ENCODE measurements at places on chromosomes 5 and 9. TPM values are rescaled to one million over a fixed set of nuclear protein-coding genes. Genes with fewer than 3 reads are reported as not detected.
A peak's percentile ranks its signal among the peaks of the same experiment; 100 is the strongest.

- DNase-seq: peak; percentile 72
- no peak overlapping the region for H3K27ac ChIP-seq
- no peak overlapping the region for H3K4me3 ChIP-seq
Measured at GRCh38 chr5:37837414-37838032, 2.3 kb downstream of the GDNF start.

DNA sequence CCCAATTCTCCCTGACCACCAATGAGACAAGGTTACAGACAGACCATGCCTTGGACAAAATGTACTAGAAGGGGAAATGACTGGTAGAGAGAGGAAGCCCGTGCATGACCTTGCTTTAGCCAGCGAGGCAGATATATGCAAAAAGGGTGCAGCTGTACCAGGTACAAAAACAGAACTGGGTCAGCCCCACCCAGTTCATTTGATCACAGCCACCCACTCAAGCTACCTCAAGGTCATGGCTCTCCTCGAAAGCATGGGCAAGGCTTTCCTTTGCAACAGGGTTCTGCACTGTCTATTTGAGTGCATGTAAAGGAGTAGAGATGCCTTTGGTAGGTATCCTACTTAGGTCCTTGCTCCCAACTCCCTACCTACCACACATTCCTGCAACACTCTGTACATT is 33.3 kb downstream of the TLE1 start:
- no peak overlapping the region for H3K27ac ChIP-seq
- no peaks in the 10 kb centered on the region for H3K4me1 ChIP-seq
- no peak overlapping the region for H3K4me3 ChIP-seq
- H3K36me3 ChIP-seq: no peaks in the 10 kb centered on the region

- DNase-seq: no peak
- H3K27me3 ChIP-seq: peaks cover 2% of the 10 kb centered on the region
- H3K27ac ChIP-seq: peak overlapping the region; percentile 87
- peaks cover 16% of the 10 kb centered on the region for H3K36me3 ChIP-seq
- H3K4me3 ChIP-seq: peak overlapping the region; percentile 83
Measured at GRCh38 chr9:37902796-37903646, 906 bp downstream of the SLC25A51 start.

DNA sequence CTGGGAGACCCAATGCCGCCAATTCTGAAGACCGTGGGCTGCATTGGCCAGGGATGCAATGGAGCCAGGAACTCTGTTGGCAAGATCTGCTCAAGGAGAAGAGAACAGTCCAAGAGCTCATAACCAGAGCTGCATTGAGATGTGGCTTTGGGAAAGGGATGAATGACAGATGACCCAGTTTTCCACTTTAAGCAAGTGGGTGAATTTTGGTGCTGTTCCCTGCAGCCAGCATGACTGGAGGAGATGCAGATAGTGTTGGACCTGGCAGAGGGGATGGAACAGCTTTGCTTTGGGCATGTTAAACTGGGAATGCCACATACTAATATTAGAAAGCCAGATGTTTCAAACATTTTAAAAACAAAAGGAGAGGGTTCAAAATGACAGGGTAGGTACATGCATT is 143.1 kb downstream of the FSTL4 start:
- no peaks in the 10 kb centered on the region for H3K36me3 ChIP-seq
- H3K4me1 ChIP-seq: no peaks in the 10 kb centered on the region
- H3K4me3 ChIP-seq: no peak overlapping the region
- H3K27me3 ChIP-seq: no peaks in the 10 kb centered on the region

- no peak overlapping the region for H3K27ac ChIP-seq
- no peak for DNase-seq
- H3K27me3 ChIP-seq: no peaks in the 10 kb centered on the region
- H3K4me3 ChIP-seq: no peak overlapping the region
Measured at GRCh38 chr9:125541840-125542243, 165.2 kb downstream of the MAPKAP1 start.

GRCh38 chr5:106940301-106940846 is 730.4 kb downstream of the EFNA5 start:
- H3K4me1 ChIP-seq: no peaks in the 10 kb centered on the region
- no peak overlapping the region for H3K4me3 ChIP-seq
- no peak overlapping the region for H3K27ac ChIP-seq
- no peaks in the 10 kb centered on the region for H3K27me3 ChIP-seq
- no peak for DNase-seq

DNA sequence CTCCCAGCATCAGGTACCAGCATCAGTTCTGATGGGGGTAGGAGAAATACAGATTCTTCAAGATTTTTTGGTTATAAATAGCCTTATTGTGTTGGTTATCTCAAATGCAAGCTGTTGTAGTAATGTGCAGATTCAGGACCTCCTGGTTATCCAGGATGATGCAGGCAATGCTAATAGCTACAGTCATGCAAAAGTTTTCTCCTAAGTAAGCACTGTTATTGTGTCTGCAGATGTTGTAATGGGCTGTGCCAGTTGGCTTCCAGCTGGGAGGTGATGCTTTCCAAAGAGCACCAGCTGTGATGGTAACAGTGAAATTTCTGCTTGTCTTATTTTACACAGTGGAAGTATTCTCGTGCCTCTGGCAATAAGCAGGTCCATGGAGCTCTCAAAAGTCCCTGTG is 719.2 kb upstream of the CTNND2 start:
- H3K4me1 ChIP-seq: no peaks in the 10 kb centered on the region
- no peaks in the 10 kb centered on the region for H3K27me3 ChIP-seq
- DNase-seq: no peak
- H3K27ac ChIP-seq: no peak overlapping the region
- H3K36me3 ChIP-seq: no peaks in the 10 kb centered on the region

DNA sequence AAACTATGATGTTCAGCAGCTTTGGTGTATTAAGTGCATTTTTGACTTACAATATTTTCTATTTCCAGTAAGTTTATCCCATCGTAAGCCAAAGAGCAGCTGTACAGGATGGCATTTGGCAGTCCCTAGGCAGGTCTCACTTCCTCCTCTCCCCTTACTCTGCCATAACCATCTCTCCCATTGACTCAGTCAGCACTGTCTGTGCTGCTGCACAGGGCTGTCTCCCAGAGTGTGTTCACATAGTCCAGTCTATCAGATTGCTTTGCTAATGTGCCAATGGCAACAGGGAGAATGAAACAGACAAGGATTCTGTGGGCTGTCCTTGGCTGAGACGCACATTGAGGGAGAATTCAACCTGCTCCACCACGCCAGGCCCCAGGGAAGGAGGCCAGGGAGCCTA is 47.0 kb upstream of the CAST start:
- H3K4me3 ChIP-seq: no peak overlapping the region
- no peak overlapping the region for H3K27ac ChIP-seq
- H3K27me3 ChIP-seq: peaks cover 5% of the 10 kb centered on the region
- DNase-seq: no peak
- no peaks in the 10 kb centered on the region for H3K36me3 ChIP-seq

GRCh38 chr5:162711244-162711643 is 643.7 kb downstream of the GABRG2 start:
- H3K4me3 ChIP-seq: no peak overlapping the region
- no peaks in the 10 kb centered on the region for H3K27me3 ChIP-seq
- no peaks in the 10 kb centered on the region for H3K36me3 ChIP-seq
- DNase-seq: no peak
- H3K27ac ChIP-seq: no peak overlapping the region

DNA sequence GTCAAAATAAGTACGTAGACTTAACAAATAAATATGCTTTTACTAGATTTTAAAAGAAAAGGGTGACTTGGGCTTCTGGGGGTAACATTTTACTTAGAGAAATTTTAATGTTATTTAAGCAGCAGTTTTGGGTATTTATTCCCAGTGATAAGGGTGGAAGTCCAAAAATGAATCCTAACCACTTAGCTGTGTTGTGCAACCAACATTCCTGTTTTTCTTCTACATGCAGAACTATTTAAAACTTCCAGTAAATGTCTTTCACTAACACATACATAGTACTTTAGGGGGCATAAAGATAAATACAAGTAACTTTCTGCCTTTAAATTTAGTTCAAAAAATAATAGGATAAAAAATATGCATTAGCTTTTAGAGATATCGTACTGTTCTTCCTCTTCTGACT is 436.7 kb downstream of the CTNND2 start:
- H3K4me3 ChIP-seq: no peak overlapping the region
- no peak for DNase-seq
- H3K27me3 ChIP-seq: no peaks in the 10 kb centered on the region
- no peak overlapping the region for H3K27ac ChIP-seq
- no peaks in the 10 kb centered on the region for H3K36me3 ChIP-seq

The PPIP5K2 gene
- polyA plus RNA-seq: 24.3 TPM

GRCh38 chr5:14356305-14356704 is 213.2 kb downstream of the TRIO start:
- no peak for DNase-seq
- H3K4me3 ChIP-seq: no peak overlapping the region
- no peaks in the 10 kb centered on the region for H3K36me3 ChIP-seq
- no peaks in the 10 kb centered on the region for H3K27me3 ChIP-seq
- no peak overlapping the region for H3K27ac ChIP-seq

The EPB41L4B gene
- not detected for polyA plus RNA-seq

The PCDHA10 gene
- not detected for polyA plus RNA-seq

- no peaks in the 10 kb centered on the region for H3K4me1 ChIP-seq
- no peak overlapping the region for H3K27ac ChIP-seq
- no peaks in the 10 kb centered on the region for H3K36me3 ChIP-seq
- no peaks in the 10 kb centered on the region for H3K27me3 ChIP-seq
Measured at GRCh38 chr9:121921444-121921843, 171.7 kb downstream of the TTLL11 start.

The FAM153A gene
- polyA plus RNA-seq: not detected

The FBXO38 gene
- polyA plus RNA-seq: 20.4 TPM

DNA sequence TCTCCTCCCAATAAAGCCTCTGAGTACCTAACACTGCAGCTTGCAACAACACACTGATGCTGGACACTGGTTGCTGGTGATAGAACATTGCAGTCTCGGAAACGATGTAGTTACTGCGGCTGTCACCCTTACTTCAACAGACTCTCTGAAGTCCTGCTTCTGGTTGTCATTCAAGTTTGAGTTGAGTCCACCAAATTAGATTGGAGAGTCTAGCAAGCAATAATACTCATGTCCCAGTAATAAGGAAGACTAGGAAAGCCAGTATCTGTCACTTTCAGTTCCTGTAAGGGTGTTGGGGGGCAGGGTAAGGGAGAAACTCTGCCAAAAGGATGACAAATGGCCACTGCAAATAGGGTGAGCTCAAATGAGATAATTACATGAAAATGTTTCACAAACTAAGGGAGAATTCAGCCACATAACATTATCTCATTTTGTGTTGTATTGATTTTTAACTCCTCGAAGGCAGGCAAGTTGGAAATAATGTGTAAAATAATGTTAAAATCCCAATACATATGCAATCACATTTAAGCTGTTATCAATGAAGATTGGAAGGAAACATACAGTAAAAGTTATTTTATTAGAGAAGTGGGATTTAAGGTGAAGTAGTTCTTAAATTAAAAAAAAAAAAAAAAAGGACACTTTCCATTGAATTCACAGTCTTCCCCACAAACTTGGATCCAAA is 849 bp upstream of the IFT74 start:
- H3K27ac ChIP-seq: peak overlapping the region; percentile 72
- no peaks in the 10 kb centered on the region for H3K36me3 ChIP-seq
- peak overlapping the region; percentile 100 for H3K4me3 ChIP-seq
- peaks cover 8% of the 10 kb centered on the region for H3K4me1 ChIP-seq
- DNase-seq: no peak

The SYNPO gene
- not detected for polyA plus RNA-seq

DNA sequence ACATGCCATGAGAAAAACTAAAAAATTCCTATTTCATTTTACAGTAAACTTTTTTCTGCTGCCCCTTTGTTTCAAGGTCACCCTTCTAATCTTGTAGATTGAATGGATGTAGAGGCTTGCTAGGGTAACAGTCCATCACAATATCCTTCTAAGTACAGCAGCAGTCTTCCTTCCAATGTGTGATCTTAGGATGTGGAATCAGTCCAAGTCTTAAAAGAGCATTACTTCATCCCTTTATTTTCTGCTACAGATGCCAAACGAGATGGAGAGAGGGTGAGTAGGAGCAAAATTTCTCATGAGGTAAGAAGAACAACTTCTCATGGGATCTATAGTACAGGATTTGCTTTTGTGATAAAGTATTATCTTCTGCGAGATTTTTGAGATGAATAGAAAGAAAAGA is 704 bp upstream of the IL33 start:
- no peak for DNase-seq
- H3K4me1 ChIP-seq: no peaks in the 10 kb centered on the region
- no peaks in the 10 kb centered on the region for H3K36me3 ChIP-seq

DNA sequence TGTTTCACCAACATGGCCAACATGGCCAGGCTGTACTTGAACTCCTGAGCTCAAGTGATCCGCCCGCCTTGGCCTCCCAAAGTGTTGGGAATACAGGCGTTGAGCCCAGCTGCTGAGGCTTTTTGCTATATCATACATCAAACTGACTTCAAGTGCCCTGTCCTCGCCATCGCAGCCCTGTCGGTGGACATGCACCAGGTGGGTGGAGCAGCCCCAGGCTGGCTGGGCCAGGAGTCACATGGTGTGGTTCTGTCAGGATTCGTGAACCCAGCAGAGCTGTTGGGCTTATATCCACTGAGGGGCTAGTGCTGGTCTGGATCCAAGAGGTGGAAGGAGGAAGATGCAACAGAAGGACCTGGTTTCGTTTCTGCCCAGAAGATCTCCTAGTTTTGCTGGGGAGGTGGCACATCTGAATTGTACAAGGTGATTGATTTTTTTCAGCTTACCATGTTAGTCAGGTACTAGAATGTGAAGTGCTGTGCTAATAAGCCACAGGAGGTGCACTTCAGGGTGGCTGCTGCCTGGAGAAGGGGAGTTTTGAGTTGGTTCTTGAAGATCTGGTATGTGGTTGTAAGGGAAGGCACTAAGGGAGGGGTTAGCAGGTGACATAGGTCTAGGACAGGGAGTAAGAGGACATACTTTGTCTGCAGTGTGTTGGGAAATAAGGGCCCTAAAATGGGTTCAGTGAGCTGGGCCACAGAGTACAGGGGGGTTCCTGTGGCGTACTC is 16.1 kb downstream of the PCBD2 start:
- no peak for DNase-seq
- H3K4me3 ChIP-seq: no peak overlapping the region
- peaks cover 27% of the 10 kb centered on the region for H3K36me3 ChIP-seq

GRCh38 chr5:1791176-1791575 is 8.5 kb downstream of the MRPL36 start:
- H3K4me1 ChIP-seq: peaks cover 49% of the 10 kb centered on the region
- no peaks in the 10 kb centered on the region for H3K27me3 ChIP-seq
- DNase-seq: no peak
- peak overlapping the region; percentile 82 for H3K27ac ChIP-seq
- H3K36me3 ChIP-seq: no peaks in the 10 kb centered on the region

DNA sequence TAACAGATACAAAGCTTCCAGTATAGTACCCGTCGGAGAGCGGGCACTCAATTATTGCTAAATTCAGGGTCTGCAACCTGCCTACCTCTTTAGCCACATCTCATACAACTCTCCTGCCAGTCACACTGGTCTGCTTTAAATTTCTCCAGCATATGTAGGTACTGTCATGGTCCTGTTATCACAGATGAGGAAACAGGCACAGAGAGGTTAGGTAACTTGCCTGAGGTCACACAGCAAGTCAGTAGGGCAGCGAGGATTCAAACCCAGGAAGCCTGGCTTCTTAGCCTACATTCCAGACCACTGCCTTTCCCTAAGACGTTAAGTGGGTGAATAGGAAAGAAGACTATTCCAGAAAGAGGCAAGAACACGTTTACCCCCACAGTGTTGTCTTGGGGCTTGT is 186.0 kb upstream of the NFIB start:
- no peaks in the 10 kb centered on the region for H3K27me3 ChIP-seq
- H3K4me1 ChIP-seq: no peaks in the 10 kb centered on the region
- DNase-seq: no peak
